Aortic smooth muscle cell (primary cell): ENCODE measurements at places on chromosomes 2 and 18. TPM values are rescaled to one million over a fixed set of nuclear protein-coding genes. Genes with fewer than 3 reads are reported as not detected.

ATP6V1B1 gene
- 1.3 TPM in 2 replicates for total RNA-seq

TMEM198 gene
- 1.1 and 1.3 TPM in 2 replicates for total RNA-seq

GPAT2 gene
- 4.5 and 5.8 TPM in 2 replicates for total RNA-seq

EPHA4 gene
- 4.8 and 8.2 TPM in 2 replicates for total RNA-seq

SIX3 gene
- total RNA-seq, result not detected in 2 replicates

PROKR1 gene
- total RNA-seq, result under 0.01 TPM in 1 of 2 replicates, not detected in the other

POTEC gene
- total RNA-seq, result not detected in 2 replicates
